Suppressor macrophage treated with lipopolysaccharide for 4 hours (primary cell): ENCODE measurements at places on chromosomes 12 and 14.

- no peak for DNase-seq
These were observed 495.1 kb downstream of the EGLN3 start for GRCh38 chr14:33455654-33456345.

GRCh38 chr14:88256997-88257950 is 65.8 kb downstream of the KCNK10 start:
- no peak for DNase-seq

- DNase-seq, result no peak
These were observed 922 bp downstream of the PTPRR start for GRCh38 chr12:70919597-70920035.

- no peak for DNase-seq
These were observed 41.9 kb downstream of the SLC38A4 start for GRCh38 chr12:46783871-46784270.

DNA sequence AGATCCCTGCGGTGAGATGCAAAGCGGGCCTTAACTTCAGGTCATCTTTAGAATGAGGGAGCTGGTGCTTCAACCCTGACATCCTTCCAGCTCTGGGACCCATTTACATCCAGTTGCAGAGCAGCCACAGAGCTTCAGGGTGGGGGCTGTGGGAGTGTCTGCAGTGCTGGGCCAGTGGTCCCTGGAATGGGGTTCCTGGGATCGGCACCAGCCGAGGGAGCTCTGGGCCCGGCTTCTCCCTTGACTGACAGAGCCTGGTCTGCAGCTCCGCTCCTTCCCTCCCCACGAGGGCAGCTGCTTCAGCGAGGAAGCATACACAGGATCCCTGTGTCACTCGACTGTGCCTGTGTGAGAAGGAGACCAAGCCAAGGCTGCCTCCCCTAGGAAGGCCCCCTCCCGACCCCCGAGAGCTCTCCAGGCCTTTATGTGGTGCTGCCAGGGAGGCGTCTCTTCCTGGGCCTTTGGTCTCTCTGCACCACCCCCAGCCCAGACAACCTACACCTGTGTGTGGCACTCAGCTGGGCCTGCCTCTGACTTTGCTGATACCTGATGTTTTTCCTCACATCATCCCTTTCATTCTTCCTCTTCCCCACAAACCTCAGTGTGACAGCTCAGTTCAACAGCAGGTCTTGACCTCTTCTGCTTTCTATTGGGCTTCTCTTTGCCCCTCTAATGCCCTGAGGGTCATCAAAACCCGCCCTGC is 48.1 kb upstream of the RIN3 start:
- DNase-seq, result no peak

GRCh38 chr14:22097586-22098292 is 424.1 kb upstream of the OR4E1 start:
- DNase-seq, result no peak

GRCh38 chr12:68031881-68032739 is 42.9 kb downstream of the IFNG-AS1 start:
- no peak for DNase-seq

DNA sequence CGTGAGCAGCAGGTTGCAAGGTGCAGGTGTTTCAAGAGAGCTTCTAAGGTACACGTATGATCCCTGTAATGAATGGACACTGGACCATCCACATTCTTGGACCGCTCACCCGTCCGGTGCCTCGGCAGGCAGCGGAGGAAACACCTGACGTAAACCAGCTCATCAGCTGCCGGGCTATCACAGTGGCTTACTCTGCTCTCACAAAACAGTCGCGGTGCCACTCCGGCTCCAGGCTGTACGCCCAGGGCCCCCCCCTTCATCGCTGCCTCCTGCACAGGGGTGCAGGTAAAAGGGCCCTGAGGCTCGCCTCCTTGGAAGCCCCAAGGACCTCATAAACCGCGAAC is 436 bp downstream of the VPS33A start:
- no peak for DNase-seq

GRCh38 chr12:128693115-128693514 is 130.6 kb downstream of the SLC15A4 start:
- no peak for DNase-seq

- no peak for DNase-seq
These were observed 192.4 kb downstream of the FUT8 start for GRCh38 chr14:65604936-65605335.
